Stimulated activated CD8-positive, alpha-beta memory T cell treated with anti-CD3 and anti-CD28 coated beads, Interleukin-7, amount 100 ng/mL, for 1 hour (primary cell): ENCODE measurements at places on chromosomes 11 and 22.
A peak's percentile ranks its signal among the peaks of the same experiment; 100 is the strongest.

DNA sequence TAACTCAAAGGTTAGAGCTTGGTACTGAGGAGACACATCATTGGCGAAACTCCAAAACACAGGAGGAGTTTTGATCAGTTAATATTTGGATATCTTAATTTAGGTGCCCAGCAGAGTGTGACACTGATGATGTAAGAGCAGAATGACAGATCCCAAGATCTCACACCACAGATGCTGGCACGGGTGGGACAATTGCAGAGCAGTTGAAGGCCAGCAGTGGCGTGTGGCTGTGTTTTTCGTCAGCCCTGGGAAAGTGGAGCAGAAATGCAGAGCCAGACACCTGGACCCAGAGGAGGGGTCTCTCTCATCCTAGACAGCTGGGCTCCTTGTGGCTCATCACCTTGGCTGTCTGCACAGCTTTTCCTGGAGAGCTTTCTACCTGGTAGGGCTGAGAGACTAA is 59.7 kb upstream of the CTTN start:
- DNase-seq, result no peak

- no peak for DNase-seq
Measured at GRCh38 chr11:6455070-6455469, 14.3 kb upstream of the HPX start.

DNA sequence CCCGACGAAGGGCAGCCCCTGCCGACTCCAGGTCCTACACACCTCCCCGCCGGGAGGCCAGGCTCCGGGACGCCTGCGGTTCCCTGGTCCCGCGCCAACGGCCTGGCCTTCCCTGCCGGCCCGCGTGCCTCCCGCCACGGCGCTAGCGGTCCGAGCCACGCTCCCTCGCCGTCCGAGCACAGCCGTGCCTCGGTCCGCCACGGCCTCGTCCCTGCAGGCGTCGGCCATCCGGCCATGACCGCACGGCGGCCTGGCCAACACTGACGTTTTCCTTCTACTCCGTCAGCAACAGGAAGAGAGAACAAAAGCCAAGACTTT is 532 bp downstream of the EIF4G2 start:
- DNase-seq, result peak; percentile 6

DNA sequence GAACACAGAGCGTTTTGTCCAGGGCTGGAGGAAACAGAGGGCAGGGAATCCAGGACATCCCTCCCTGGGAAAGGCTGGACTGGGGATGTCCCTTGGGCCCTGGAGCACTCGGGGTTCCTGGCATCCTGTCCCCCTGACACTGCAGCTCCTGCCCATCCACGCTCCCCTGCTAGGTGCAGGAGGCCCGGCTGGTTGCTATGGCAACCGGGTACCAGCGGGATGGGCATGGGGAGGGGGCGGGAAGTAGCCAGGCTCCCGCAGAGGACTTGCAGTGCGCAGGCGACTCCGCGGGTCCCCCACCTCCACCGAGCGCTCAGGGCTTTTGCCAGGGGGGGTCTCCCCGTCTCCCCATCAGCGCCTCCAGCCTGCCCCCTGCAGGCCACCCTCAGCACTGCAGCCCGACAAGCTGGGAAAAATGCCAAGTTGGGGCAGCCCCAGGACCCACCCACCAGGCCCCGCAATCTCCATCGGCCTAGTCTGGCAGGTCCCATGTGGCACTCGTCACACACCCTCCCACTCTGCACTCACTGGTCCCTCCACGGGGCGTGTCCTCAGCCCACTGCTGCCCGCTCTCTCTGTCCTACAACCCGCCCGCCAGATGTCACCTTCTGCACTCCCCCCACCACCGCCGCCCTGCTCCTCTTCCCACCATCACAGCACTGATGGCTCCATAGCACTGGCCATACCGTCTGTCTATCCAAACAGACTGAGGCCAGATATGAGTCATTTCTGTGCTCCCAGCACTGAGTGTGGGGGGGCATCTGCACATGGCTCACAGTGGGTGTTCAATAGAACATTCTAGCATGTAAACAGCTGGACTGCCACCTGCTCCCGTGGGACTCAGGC is 31.5 kb downstream of the KIAA0930 start:
- DNase-seq, result no peak

DNA sequence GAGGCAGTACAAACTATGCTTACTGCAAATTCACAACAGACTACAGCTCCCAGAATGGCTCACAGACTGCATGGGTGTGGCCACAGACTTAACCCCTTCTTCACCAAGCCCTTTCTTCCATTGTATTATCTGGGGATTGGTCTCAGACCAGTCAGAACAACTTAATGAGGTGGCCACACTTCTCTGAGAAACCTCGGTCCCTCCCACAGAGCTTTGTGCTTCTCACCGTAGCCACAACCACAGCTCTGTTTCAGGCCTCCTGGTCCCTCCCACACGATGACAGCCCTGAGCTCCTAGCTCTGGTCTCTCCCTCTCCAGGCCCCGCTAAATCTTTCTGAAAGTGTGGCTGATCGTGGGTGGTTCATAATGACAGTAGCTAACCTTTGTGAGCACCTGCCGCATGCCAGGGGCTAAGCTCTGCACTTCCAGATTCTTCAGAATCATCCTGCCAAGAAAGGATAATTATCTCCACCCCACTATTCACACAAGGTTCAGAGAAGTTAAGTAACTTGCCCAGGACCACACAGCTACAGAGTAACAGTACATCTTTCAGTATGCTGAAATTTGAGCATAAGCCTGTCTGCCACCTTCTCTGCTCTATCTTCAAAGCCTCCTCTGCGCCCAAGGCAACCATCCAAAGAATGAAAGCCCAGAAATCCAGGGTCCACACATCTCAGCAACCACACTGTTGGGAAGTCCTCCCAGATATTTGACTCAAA is 5.4 kb downstream of the PDE2A start:
- DNase-seq, result no peak

DNA sequence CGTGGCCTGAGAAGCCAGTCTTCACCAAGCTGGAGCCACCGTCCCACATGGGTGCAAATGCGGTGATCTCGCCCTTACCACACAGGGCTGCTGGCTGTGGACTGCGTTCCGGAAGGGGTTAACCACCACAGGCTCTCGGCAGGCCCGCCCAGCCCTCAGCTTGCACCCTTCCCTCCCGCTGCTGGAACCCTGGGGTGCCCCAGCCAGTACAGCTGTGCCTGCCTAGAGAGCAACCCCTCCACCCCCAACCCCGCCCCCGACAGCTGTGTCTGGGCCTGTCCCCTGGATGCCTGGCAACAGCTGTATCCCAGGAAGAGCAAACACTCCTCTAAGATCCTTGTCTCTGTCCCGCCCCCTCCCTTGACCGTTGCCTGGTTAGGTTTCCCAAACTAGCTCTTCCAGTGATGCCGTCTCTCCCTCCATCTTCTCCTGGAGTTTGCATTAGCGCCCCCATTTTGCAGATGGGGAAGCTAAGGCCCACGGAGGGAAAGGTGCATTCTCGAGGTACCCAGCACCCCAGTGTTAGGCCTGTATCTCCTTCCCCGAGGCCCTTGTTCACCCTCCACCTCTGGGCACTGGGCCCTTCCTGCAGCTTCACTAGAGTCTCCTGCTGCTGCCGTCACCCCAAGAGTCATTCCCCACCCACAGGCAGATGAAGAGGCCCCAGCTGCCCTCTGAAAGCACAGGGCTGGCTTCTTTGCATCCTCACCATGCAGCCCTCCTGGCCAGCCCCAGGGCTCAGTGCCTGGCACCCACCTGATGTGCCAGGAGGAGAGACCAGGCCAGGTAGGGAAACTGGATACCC is 12.6 kb upstream of the COX8A start:
- DNase-seq, result no peak

- no peak for DNase-seq
Measured at GRCh38 chr11:24163146-24163545, 333.7 kb upstream of the LUZP2 start.

GRCh38 chr22:27596133-27596870 is 205.3 kb downstream of the MN1 start:
- DNase-seq, result no peak

DNA sequence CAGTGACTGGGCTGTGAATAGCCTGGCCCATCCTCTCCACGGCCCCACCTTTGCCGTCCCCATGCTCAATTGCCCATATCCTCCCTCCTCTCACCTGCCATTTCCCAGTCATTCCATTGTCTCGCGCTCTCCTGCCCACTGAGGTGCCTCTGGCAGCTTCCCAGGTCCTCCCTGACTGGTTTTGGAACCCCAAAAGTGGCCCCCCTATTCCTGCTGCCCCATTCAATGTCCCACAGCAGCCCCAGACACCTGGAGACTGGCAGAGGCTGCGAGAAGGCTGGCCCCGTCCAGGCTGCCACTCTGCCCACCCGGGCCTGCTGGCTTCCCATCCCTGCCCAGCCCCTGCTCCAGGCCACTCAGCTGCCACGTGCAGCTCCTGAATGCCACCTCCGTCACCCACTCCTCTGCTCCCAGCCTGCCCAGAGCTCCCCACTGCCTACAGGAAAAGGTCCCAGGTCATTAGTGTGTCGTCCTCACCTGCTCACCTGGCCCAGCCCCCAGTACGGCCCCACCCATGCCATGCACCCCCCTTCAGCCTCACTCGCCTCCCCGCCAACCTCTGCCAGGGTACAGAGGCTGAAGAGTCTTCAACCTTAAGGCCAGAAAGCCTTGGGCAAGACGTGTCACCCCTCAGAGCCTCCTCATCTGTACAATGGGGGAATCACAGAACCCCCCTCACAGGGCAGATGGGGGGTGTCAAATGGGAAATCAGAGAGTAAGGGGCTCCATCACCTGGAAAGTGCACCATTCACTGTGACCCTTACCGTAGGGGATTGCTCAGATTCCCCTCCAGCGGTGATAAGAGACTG is 37.5 kb downstream of the KCNJ4 start:
- no peak for DNase-seq

- DNase-seq, result no peak
Measured at GRCh38 chr11:131425285-131425684, 54.9 kb downstream of the NTM start.

GRCh38 chr22:19846620-19847344 is 7.9 kb downstream of the GNB1L start:
- no peak for DNase-seq

DNA sequence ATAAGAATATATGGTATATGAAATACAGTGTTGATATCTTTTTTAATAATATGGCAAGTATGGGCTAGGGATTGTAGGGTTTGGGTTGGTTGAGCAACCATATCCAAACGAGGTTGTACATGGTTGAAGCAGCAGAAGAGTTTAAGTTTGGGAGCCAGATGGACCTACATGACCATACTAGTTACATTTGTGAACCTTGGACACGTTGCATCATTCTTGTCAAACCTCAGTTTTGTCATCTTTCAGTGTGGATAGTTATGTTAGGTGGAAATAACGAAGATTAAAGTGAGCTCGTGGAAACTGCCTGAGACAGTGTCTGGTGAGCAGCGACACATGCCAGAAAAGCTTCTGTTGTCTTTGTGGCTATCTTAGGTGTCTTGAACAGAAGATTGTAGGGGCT is 307.1 kb upstream of the KIRREL3 start:
- no peak for DNase-seq

GRCh38 chr11:4808476-4808875 is 4.3 kb upstream of the OR52R1 start:
- no peak for DNase-seq

GRCh38 chr11:1197886-1198560 is 24.8 kb upstream of the MUC5B start:
- DNase-seq, result no peak

DNA sequence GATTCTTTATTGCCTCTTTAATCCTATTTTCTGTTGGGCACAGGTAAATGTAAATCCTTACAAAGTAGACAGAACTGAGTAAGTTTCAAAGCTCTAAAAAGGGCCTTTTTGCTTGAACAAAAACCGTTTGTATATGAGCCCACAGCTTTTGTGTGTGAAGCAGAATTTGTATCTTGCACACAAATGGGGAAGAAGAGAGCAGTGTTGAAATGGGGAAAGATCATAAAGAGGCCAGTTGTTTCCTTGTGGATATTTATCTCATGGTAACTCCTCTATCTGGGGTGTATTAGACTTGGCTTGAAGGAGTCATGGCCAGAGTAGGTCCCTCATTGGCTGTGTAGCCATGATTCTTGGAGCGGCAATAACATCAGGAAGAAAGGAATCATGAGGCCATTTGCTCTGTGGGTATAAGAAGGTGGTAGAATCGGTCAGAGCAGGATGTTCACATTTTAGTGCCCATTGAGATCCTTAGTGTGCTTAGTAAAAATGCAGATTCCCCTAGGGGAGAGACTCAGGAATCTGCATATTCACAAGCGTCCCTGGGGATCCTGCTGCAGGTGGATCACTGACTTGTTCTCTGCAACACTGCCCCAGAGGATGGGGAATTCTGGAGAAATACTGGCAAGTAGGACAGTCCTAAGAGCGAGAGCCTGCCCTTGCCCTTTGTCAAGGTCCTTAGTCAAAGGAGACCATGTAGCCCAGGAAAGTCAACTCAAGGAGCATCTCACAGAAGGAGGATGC is 126.5 kb downstream of the LDLRAD3 start:
- DNase-seq, result no peak

- DNase-seq, result no peak
Measured at GRCh38 chr11:115941481-115941993, 437.3 kb upstream of the CADM1 start.

DNA sequence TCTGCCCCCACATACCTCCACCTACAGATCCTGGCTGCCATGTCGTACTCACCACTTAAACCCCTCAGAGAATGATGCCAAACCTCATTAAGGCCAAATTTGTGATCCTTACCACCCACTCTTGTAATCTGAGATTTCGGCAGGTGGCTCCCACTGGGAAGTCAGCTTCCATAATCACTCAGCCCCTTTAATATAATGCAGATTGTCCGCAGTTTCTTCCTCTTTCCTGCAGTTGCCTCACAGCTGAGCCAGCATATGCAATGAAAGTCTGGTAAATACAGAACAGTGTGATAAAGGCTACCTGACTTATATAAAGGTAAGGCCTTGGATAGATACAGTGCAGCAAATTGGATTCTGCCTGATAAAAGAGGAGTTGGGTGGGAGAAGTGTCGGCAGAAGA is 515.2 kb upstream of the TENM4 start:
- no peak for DNase-seq

GRCh38 chr22:30598986-30599385 is 7.3 kb upstream of the PES1 start:
- no peak for DNase-seq

DNA sequence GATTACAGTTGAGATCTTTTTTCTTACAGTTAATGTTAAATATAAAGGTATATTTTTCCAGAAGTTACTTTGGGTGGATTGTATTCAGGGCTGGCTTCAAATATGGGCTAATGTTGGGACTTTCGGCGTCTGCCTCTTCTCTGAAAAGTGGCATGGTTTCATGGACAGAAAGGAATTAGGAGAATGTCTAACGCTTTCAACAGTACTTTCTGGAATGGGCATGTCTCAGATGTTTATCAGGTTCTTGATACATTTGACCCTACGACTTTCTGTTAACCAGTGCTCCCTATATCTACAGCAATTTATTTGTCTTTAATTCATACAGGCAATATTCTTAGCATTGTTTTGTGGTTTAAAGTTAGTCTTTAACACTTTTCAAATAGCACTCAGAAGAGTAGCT is 33.7 kb downstream of the ZC3H12C start:
- no peak for DNase-seq

DNA sequence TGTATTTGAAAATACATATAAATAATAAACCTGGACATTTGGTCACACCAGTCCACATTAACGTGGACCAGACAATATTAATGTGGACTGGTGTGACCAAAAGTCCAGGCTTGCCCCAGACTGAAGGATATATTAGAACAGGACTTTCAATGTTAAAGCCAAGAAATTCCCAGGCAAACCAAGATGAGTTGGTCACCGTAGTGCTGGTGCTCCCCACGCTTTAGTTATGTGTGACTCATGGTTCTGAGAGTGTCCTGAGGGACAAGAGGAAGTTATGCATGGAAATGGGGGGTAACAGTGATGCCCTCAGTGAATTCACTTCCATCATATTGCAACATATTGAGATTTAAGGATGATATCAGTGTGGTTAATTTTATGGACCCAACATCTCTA is 31.4 kb downstream of the POU2AF1 start:
- DNase-seq, result no peak

- DNase-seq, result peak; percentile 26
Measured at GRCh38 chr11:35083431-35084238, 55.3 kb upstream of the CD44 start.
